Large intestine (tissue), 12 donors: ENCODE measurements at places on chromosomes 5 and 9.
A peak's percentile ranks its signal among the peaks of the same experiment; 100 is the strongest.

GRCh38 chr9:100324594-100325200 is 28.0 kb downstream of the TEX10 start:
- DNase-seq, result no peak

DNA sequence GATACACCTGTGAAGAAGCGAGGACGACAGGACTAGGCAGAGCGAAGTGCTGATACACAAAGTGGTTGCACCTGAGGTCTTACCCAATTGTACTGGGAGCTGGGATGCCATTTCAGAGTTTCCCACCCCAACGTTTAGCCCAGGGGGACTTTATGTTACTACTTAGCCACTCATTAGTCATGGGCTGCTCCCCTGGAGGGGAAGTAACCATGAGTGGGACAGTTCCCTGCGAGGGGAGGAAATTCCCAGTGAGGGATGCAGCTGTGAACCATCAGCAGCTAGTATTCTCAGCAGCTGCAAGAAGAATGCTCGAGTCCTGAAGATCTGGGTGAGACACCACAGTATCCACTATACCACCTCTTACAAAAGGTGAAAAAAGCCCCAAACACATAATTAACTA is 93.7 kb upstream of the ACTBL2 start:
- DNase-seq, result no peak

GRCh38 chr5:94908889-94909480 is 290.5 kb downstream of the SLF1 start:
- no peak for DNase-seq

- no peak for DNase-seq
Observed at GRCh38 chr5:14123974-14124482, 19.1 kb upstream of the TRIO start.

DNA sequence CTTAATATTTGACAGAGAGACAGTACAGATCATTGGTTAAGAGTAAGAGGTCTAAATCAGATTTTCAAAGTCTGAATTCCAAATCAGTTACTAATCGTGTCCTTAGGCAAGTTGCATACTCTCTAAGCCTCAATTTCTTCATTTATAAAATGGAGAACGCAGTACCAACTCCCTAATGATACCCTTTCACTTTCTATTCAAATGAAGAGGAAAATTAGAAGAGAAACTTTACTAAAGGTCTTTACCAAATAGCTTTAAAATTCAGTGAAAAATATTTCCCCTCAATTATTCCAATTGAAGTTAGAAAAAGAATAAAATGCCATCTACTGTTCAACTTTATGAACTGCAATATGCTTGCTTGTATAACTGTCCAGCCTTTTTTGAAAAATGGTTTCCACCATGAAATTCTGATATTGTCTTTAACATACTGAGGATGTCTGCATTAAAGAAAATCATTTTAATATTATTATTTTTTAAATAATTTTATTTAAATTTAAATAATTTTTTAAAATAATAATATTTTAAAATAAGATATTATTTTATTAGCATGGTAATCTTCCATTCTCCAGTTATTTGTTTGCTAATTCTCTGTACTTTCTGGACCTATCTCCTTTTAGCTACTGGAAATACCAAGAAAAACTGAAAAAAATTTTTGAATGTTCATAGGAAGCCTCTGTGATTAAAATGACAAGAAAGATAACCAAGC is 36.0 kb downstream of the POC5 start:
- DNase-seq, result peak; percentile 35

GRCh38 chr9:79129865-79130480 is 441.8 kb upstream of the TLE4 start:
- peak; percentile 5 for DNase-seq

GRCh38 chr5:173882632-173883031 is 5.5 kb upstream of the CPEB4 start:
- DNase-seq, result no peak
